Activated T-helper 1 cell treated with anti-CD3 and anti-CD28 coated beads, Interleukin-2, amount 50 U/mL, for 16 hours (primary cell): ENCODE measurements at places on chromosomes 3 and 15.

DNA sequence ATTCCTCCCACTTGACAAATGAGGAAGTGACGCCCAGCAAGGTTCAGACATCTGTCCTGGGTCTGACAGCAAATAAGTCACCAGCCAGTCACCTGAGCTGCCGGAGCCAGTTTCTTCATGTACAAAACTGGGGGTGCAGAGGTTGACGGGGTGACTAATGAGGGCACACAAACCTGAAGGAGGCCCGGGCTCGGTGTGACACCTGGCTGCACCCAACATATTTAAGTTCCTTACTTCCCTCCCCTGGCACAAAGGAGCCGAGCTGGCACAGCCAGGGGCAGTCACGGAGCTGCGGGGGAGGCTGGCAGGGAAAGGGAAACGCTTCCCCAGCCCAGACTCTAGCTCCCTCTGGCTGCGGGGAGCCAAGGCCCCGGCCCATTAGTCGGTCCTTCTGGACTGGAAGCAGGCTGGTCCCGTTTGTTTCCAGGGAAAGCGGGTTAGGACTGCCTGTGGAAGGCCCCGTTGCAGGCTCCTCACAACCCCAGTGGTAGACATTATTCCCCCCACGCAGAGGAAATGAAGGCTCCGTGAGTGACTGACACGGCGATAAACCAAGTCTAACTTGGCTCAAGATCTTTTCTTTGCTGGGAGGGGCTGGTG is 2.3 kb downstream of the FBXL22 start:
- peak; percentile 14 for DNase-seq

DNA sequence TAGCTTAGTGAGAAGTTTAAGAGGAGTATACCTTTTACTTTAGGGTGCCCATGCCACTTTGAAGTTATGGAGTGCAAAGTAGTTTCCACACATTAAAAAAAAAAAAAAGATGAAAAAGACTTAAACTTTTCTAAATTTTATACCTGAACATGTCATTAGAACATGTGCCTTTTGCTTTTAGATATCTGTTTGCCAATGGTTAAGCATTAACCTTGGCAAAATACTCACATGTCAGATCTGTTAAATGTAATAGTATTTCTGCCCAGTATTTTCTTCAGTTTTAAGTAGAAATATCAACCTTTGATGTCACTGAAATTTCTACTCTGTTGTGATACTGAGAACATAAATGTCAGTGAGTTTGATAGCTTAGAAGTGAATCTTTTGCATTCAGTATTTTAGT is 12.2 kb downstream of the ZFAND6 start:
- DNase-seq = no peak

- no peak for DNase-seq
These were observed 234.0 kb downstream of the NR2F2 start for GRCh38 chr15:96564546-96564945.

DNA sequence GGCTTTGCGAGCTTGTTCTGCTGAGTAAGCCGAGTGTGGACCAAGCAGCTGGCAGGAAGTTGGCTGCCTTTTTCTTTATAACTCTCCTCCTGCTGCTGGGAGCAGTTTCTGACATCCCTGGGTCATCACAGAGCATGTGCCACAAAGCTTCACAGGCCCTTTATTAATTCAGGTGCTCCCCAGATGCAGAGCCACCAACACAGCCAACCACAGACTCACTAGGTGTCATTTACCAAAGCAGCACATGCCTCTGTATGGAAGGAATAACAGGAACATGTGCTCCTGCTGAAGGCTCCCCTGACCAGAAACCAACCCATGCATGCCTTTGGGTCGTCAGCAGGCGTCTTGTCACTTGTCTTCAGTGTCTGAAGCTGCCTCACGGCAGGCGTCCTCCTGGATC is 152.5 kb downstream of the ADAMTS17 start:
- no peak for DNase-seq

GRCh38 chr3:196207833-196208607 is 3.2 kb downstream of the ZDHHC19 start:
- DNase-seq = peak; percentile 39

DNA sequence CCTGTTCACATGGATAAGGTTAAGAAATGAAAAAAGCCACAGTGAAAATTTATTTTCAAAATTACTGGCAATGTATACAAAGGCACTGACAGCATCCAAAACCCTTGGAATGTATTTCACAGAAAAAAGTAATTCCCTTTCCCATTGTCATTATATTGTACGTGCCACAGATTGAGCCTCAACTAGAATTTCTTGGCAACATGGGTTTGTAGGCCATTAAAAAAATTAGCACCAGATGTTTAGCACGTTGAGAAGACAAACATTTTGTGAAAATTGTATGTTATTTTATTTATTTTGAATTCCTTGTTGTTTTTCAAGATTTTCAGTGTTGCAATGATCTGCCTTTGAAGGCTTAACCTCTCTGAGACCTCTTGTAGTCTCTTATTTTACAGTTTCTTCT is 76.3 kb upstream of the EPHB3 start:
- no peak for DNase-seq
